ENCODE measurements at places on chromosomes 12 and 14. TPM values are rescaled to one million over a fixed set of nuclear protein-coding genes. Genes with fewer than 3 reads are reported as not detected.

ETFBKMT gene
- total RNA-seq: 3.9 TPM

RIMKLB gene
- total RNA-seq: 74.8 TPM

CACNA2D4 gene
- total RNA-seq: 1.6 TPM

CEP290 gene
- total RNA-seq: 12.9 TPM

PRB2 gene
- total RNA-seq: not detected

FOXA1 gene
- total RNA-seq: 0.09 TPM

TULP3 gene
- total RNA-seq: 21.9 TPM

PLXNC1 gene
- total RNA-seq: 11.7 TPM

WSCD2 gene
- 3.7 TPM for total RNA-seq

DNA sequence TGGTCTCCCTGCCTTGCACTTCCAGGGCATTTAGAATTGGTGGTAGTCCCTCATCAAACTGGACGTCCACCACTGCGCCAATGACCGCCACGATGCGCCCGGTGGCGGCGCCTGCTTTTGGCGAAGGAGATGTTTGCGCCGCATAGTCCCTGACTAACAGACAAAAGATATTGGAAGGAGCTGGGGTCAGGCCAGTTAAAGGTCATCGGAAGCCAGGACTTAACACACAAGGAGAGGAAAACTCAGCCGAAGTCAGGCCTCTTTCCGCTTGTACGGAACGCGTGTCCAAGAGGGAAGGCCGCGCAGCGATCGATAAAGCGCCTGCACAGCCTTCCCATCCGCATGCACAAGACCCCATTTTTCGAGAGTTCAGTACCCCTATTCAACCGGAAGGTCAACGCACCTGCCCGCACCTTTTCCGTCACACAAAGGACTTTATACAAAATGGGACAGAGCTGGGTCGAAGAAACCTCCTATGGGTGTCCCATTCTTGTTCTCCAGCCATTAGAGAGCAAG lies 525 bp downstream of the ATP5F1B start:
- DNase-seq: peak; percentile 30

DNA sequence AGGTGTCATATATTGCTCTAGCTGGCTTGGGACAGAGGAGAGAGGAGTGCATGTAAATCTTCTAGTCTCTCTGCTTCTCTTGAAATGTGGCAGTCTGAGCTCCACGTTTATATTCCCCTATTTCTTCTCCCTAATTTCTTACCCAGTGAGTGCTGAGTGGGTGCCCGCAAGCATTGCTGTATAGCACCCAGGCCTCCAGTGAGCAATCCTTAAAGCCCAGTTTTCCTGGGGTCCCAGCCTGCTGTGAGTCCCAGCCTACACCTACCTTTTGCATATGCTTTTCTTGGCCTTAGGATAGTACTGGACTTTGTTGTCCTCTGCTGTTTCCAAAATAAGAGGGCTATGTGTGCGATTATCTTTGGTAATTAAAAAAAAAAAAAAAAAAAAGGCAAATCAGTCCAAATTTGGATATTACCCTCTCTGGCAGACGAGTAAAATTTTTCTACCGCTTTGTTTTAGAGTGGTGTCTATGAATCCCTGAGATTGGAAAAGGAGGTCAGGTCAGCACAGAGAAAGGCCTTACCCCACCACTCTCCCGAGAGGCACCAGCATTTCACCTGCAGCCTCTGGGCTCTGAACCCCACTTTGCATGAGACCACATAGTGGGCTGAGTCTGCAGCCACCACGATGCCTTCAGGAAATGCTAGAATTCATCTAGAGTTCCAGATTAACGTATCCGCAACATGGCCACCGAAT lies 1.1 kb downstream of the MGST1 start:
- DNase-seq: no peak

DNA sequence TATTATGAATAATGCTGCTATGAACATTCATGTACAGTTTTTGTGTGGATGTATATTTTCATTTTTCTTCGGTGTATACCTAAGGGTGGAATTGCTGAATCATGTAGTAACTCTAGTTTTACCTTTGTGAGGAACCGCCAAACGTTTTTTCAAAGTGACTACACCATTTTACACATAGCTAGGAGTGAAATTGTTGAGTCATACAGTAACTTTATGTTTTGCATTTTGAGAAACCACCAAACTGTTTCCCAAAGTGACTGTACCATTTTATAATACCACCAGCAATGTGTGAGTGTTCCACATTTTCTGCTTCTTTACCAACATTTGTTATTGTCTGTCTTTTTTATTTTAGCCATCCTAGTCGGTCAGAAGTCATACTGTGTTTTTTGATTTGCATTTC lies 3.1 kb upstream of the TPH2 start:
- DNase-seq: no peak

DNA sequence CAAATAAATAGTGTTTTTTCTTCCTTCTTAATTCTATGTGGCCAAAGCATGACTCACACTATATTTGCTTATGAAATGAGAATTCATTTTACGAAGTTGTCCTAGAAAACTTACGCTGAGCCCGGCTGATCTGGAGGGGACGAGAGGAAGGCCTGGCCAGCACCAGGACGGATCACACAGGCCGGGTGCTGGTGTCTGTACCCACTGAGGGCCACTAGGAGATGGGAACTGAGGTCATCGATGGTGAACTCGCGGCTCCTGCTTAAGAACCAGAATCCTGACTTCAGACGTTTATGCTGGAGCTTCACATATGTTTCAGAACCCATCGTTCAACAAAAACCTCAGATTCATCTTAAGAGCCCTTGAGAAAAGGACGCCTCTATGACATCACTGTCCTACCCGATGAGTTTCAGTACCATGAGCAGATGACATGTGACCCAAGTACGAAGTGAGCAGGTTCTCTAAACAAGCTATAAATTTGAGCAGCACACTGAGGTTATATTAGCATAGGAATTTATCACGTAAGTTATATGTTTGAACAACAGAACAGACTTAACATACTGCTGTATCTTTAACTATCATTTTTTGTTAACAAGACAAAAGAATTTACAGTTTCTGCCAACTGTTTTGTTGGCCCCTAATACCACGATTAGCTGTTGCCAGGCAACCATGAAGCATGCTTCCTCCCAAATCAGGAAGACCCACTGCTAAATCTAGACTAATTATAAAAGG lies 111.9 kb downstream of the FOXN3 start:
- peak; percentile 93 for DNase-seq

- no peak for DNase-seq
Observed at GRCh38 chr14:20789230-20789813, 8.3 kb downstream of the RNASE6 start.

- no peak for DNase-seq
Observed at GRCh38 chr12:77745624-77746023, 85.1 kb upstream of the NAV3 start.

DNA sequence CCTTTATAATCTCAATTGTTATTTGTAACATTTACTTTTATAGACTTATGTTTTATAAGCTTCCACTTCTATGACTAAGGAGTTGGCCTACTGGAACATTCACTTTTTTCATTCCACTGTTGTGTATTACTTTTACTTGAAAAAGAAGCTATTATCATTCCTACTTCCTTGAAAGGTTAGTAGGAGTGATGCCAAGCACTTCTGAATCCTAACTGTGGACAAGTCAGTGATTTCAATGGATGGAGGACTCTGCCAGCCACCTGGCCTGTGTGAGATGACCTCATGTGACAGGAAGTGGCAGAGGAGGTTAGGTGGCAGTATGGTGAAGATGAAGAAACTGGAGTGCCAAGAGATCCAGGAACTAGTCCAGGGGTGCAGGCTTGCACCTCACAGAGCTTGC lies 46.0 kb downstream of the TECPR2 start:
- DNase-seq: peak; percentile 75

- DNase-seq: no peak
Observed at GRCh38 chr14:81682134-81682533, 148.5 kb upstream of the SEL1L start.

DNA sequence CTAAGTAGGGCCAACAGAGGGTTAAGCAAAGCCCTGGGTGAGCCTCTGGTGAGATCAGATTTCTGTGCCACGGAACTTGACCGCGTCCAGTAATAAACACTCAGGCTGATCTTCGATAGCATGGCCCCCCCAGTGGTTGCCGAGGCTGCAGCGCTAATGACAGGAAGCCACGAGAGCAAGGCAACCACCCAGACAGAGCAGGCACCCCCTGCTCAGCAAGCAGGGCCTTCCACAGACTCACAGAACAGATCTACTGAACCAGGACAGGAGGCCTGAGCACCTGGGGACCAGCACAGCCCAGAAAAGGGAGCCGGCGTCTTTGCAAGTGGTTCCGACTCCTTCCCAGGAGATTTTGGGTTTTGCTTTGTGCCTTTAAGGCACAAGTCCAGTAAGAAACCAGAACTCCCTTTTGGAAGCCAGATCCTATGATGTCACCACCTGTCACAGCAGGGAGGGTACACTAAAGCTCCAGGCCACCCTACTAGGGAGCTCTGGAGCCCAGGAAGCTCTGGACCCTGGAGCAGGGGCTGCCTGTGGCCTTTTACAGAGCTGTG lies 42.3 kb downstream of the BCL11B start:
- DNase-seq: peak; percentile 44

GRCh38 chr12:80648881-80649280 lies 58.6 kb upstream of the MYF6 start:
- peak; percentile 26 for DNase-seq

GRCh38 chr12:110874351-110874750 lies 27.6 kb downstream of the CCDC63 start:
- no peak for DNase-seq

- DNase-seq: no peak
Observed at GRCh38 chr12:46188170-46188569, 80.7 kb downstream of the SLC38A1 start.

DNA sequence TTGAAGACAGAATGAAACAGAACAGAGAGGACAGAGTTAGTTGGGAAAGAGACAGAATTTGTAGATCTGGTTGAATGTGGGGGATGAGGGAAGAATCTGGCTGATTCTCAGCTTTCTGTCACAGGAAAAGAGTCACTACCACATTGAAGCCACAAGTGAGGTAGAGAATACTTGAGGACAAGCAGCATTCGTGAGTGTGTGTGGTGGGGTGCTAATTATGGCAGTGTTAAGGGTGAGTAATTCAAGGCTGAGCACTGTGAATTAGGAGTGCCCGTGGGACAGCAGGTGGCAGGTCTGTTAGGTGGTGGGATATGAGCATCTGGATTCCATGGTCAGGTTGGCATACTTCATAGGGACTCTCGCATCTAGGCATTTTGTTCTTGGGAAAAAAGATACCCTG lies 347.4 kb upstream of the PRICKLE1 start:
- no peak for DNase-seq

GRCh38 chr12:120230326-120230973 lies 29.5 kb upstream of the RPLP0 start:
- peak; percentile 91 for DNase-seq

DNA sequence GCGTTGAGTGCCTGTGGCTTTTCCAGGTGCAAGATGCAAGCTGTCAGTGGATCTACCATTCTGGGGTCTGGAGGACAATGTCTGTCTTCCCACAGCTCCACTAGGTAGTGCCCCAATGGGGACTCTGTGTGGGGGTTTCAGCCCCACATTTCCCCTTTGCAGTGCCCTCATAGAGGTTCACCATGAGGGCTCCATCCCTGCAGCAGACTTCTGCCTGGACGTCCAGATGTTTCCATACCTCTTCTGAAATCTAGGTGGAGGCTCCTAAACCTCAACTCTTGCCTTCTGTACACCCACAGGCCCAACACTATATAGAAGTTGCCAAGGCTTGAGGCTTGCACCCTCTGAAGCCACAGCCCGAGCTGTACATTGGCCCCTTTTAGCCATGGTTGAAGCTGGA lies 52.9 kb downstream of the PRKCH start:
- no peak for DNase-seq

DNA sequence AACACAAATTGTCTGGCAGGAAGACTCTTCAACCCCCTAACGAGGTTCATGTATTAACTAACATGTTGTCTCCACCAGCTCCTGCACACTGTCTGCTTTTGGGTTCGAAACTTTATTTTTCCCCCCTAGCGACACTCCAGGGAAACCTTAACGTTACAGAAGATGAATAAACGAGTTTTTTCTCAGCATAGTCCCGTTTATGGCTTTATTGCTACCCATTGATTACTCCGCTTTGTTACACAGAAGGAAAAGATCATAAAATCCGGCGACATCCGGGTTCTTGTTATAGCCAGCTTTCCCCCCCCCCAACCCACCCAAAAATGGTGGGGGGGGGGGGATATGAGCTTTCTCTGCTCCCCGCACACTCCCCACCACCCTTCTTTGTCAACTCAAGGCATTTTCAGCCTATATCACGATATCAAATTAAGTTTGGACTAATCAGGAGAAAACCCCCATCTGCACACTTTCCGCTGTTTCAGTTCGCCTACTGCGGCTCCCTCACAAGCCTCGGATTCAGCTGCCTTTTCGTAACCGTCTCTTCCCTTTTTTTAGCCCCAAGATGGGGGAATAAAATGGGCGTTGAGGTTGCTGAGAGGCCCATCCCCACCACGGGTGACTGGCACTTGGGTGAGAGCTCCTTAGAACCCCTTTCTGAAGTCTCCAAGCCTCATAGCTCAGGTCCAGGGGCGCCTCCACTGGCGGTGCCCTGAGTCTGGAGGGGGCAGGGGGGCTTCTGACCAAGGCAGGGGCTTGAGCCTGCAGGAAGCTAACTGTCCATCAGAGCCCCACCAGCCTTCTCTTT lies 1.4 kb upstream of the HOXC6 start:
- DNase-seq: no peak

GRCh38 chr12:80912901-80913770 lies 24.6 kb downstream of the LIN7A start:
- DNase-seq: no peak

DNA sequence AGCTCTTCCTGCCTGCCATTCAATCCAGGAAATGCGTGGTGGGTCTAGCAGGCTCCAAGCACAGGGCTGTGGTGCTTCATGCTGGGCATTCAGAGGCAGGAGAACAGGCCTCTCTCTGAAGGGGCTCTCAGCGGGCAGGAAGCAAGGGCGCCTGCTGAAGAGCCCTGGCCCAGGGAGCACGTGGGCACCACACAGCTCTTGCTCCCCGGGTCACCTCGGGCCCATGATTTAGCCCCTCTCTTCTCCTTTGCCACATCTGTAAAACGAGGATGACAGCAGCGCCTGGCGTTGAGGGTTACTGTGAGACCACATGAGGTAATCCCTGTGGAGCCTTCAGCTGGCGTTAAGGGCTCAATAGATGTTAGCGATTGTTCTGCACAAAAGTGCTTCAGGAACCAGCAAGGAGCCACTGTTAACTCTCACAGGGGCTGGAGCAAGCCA lies 37.6 kb upstream of the SPTLC2 start:
- DNase-seq: no peak

DNA sequence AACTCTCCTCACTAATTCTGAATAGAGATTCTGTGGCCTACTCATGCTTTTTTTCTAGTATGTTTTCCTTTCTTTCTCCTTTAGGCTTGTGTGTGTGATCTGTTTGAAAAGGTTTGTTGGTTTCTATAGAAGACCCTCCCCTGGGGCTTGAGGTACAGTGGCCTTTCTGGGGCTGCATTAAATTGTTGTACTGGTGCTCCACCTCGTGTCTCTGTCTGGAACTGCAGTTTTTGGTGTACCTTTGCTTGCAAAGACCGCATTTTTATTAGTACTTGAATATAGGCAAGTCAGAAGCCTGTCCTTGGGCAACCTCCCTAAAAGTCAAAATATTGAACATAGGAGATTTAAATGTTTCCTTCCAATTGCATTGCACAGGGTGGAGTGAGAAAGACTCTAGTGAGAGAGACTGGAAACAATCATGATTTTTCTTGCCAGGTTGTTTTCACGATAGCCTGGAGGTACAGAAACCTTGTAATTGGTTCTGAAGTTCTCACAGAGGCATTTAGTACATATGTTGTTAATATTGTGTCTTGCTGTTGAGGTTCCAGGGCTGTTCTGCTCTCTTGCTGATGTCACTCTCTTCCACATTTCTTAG lies 39.0 kb downstream of the SLCO1B1 start:
- DNase-seq: peak; percentile 12

- no peak for DNase-seq
Observed at GRCh38 chr12:93127107-93127560, 198.0 kb upstream of the EEA1 start.

GRCh38 chr12:15632708-15633107 lies 156.5 kb downstream of the EPS8 start:
- no peak for DNase-seq
